ENCODE measurements at places on chromosomes 13 and 19.

DNA sequence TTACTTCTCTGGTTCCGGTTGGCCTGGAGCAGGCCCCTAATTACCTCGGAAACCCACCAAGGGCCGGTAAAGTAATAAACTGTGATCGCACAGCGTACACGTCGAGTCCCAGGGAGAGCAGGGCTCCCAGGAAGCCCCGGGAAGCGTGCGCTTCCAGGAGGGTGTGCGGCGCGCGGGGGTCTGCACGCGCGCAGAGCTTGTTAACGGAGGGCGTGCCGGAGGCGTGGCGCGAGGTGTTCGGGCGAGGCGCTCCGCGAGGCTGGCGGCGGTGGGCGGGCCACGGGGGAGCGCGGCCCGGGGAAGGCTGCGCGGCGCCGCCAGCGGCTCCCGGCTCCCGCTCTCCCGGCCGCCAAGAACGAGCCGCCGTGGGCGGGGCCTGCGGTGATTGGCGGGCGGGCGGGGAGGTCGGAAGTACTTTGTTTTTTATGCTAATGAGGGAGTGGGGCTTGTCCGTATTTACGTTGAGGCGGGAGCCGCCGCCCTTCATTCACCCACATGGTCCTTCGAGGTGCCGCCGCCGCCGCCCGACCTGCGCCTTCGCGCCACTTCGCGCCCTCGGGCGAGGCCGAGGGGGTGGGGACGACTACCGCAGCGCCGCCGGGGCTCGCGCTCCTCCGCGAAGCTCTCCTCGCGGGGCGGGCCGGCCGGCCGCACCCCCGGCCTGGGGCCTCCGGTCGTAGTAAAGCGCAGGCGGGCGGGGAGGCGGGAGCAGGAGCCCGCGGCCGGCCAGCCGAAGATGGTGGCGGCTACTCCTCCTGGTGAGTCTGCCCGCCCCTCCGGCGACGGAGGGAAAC, at the start of gene MIR17HG:
TSS of gene MIR17HG (plus strand) at position 486 of the 794 bp plus-strand sequence.
- DNase-seq = peak; percentile 52

- DNase-seq = no peak
These were observed 159.5 kb downstream of the PRR20E start for GRCh38 chr13:57326532-57326931.

- DNase-seq = no peak
These were observed 9.6 kb downstream of the USP12 start for GRCh38 chr13:27161980-27162379.

DNA sequence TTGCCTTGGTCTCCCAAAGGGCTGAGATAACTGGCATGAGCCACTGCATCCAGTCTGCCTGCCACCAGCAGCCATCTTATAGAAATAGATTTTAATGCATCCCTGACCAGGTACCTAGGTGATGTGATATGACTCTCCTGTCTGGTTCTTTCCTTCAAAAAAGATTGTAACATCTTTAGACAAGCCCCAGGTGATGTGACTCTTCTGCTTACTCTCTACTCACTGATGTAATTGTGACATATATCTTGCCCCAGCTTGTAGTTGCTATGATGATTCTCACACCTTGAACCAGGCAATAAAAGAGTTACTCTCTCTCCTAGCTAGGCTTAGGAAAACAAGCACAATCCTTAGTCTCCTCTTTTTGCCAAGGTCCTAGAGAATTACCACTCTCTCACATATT, 30.6 kb upstream of the ZNF681 start:
- DNase-seq = no peak

GRCh38 chr13:48148454-48148853, 53.5 kb upstream of the MED4 start:
- DNase-seq = no peak

DNA sequence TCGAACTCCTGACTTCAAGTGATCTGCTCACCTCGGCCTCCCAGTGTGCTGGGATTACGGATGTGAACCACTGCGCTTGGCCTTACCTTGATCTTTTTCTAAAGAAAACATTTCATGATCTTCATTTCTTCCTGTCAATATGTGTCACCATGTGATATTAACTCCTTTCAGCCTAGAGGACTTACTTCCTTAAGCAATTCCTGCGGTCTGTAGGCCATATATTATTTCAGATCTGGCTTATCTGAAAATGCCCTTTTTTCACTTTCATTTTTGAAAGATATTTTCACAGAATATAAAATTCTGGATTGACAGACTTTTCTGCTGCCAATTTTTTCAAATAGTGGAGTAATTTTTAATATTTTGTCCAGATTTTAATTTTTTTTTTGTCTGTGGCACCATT, 2.0 kb upstream of the GPR32 start:
- no peak for DNase-seq

DNA sequence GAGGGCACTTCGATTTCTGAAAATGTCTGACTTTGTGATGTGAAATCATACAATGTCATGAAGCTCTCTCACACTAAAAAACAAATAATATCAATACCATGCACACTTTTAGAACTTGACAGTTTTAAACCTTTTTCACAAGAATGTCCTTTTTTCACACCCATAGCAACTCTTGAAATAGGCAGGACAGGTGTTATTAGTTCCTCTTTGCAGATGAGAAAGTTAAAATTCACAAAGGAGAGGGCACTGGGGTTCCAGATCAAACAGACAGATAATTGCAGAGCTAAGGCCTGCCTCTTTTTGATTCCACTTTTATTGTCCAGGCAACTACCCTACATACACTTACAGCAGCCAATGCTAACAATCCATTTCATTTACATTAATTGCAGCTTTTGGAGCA, 142.8 kb downstream of the KLF12 start:
- DNase-seq = no peak

DNA sequence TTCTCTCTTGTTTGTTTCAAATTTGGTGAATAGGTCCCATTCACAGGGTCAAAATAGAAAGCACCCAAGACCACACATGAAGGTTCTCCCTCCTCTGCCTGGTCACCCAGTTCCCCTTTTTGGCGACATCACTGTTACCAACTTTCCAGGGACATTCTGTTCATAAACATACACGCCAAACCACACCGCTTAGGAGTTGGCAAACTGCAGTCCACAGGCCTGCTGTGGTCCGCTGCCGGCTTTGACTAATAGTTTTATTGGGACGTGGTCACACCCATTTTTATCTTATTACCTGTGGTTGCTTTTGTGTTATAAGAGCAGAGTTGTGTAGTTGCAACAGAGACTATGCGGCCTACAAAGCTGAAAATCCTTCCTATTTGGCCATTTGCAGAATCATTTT, 24.2 kb downstream of the UHRF1 start:
- no peak for DNase-seq

- no peak for DNase-seq
These were observed 257.4 kb upstream of the SLITRK1 start for GRCh38 chr13:84139561-84140158.

- no peak for DNase-seq
These were observed 7.8 kb downstream of the SIGLEC12 start for GRCh38 chr19:51493776-51494175.

GRCh38 chr13:40247845-40248244, 418.6 kb downstream of the FOXO1 start:
- DNase-seq = no peak

GRCh38 chr13:26220575-26220974, 1.5 kb downstream of the RNF6 start:
- no peak for DNase-seq

DNA sequence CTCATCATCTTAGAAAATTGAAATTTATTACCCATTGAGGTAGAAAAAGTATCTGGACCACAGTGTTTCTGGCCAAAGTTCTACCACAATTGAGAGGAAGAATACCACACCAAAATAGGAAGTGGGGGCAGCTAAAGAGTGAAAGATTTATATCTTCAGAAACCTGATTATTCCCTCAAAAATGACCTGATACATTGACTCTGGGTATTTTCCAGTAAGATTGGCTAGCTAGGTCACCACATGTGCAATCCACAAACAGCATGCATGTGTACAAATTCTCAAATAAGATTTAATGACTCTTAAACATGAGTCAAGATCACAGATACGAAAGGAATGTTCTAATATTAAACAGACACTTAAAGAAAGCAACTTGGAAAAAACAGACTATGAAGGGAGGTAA, 1516.2 kb upstream of the PCDH20 start:
- DNase-seq = no peak

DNA sequence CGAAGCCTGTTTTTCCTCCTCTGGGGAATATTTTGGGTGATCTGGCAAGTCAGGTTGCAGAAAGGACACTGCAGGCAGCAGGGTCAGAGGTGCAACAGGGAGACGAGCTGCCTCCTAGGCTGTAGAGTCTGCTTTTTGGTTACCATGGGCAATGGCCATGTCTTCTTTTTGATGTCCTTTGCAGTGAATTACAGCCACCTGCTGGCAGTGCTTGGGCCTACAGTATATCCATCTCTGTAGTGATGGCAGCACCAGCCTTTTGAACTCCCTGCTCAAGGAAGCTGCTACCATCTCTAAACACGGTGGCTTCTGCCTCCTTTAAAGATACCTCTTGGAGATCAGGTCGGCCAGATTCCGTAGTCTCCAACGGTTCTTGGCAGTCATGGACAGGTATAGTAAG, 73.9 kb downstream of the WTIP start:
- DNase-seq = no peak

DNA sequence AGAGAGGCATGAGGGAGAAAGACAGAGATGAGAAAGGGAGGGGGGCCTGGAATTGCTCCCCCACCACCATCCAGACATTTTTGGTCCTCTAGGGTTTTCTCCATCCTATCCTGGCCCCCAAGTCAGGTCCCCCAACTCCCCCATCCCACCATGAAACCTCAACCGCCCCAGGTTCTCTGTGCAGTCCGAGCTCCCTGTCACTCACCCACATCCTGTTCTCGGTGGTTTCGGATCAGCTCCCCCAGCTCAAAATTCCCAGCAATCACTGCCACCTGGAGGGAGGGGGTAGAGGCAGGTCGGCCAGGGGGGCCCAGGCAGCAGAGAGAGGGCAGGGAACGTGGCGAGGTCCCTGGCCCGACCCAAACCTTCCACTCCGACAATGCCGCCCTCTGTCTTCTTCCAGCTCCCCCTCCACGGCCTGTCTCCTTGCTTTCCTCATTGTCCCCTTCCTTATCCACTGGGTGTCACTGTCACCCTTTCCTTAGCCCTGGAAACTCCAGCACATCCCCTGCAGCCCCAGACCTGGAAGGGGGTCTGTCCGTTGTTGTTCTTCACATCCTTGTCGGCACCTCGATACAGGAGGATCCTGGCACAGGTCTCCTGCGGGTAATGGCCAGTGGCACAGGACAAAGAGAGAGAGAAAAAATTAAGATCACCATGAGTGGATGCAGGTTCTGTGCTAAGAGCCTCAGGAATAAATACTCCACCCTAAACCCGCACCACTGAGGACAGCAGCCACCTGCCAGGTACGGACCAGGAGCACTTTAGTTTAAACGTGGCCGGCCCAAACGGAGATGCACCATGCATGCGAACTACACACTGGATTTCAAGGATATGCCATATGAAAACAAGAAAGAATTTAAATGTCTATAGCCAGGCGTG, 15.4 kb downstream of the SHANK1 start:
- peak; percentile 59 for DNase-seq

GRCh38 chr19:29326351-29326750, 113.4 kb upstream of the UQCRFS1 start:
- DNase-seq = no peak

DNA sequence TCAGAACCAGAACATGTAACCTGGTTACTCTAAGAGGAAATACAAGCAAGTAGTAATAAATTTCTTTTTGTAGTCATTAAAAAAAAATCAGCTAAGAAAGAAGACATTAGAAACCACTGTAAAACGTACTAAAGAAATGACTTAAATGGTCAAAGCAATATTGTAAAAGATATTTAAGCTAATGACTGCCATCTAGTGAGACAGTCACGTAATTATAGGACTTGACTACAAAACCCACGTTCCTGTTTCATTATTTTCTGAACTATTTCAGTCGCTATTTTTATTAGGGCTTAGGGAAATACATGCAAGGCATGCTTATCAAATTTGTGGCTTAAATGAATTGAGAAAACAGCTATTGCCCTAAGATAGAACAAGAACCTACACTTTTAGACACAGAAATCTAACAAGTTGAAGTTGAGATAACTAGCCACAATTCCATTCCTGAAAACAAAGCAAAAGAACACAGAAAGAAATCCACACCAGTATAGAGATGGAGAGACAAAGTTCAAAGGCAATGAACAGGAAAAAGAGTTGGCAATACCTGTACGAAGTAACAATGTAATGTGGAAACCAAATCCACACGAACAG, 17.9 kb downstream of the ALG5 start:
- DNase-seq = no peak

DNA sequence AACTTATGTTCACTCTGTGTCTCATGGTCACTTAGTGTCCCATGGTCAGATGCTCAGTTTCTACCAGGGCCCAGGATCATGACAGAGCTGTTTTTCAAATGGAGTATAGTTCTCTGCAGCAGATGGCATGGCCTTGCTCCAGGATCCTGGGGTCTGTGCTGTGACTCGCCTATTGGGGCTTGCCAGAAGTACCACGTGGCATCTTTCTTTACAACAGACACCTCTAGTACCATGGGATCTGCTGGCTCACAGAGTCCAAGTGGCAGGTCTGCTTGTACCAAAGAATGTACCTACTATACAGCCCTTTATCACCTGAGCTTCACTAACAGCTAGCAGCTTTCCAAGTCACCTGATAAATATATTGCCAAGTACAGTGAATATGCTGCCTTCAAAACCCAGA, 6.0 kb upstream of the RNF6 start:
- no peak for DNase-seq

- DNase-seq = no peak
These were observed 19.4 kb downstream of the GJA3 start for GRCh38 chr13:20141238-20142022.

GRCh38 chr13:74023484-74023883, 110.7 kb downstream of the KLF12 start:
- no peak for DNase-seq

- no peak for DNase-seq
These were observed 136.1 kb upstream of the SPACA7 start for GRCh38 chr13:112240076-112240475.

DNA sequence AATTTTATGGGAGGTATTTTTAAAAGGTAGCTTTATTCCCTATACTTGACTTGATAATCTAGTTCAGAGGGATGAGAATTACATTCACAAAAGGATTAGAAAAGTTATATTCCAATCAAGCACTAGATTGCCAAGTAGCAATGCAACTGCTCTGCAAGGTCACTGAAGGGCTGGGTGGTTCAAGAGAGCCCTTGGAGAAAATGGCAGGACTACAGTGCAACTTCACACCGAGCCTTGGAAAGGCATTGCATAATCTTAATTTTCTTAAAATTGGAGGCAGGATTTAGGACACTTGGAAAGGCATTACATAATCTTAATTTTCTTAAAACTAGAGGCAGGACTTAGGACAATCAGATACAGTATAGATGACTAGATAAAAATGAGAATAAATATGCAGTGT, 315.9 kb downstream of the DCT start:
- DNase-seq = no peak
